ENCODE measurements at places on chromosomes 5 and 9.

GRCh38 chr5:153865016-153865415, 173.7 kb downstream of the FAM114A2 start:
- DNase-seq = no peak

GRCh38 chr5:132981288-132981687, 17.9 kb upstream of the AFF4 start:
- no peak for DNase-seq

DNA sequence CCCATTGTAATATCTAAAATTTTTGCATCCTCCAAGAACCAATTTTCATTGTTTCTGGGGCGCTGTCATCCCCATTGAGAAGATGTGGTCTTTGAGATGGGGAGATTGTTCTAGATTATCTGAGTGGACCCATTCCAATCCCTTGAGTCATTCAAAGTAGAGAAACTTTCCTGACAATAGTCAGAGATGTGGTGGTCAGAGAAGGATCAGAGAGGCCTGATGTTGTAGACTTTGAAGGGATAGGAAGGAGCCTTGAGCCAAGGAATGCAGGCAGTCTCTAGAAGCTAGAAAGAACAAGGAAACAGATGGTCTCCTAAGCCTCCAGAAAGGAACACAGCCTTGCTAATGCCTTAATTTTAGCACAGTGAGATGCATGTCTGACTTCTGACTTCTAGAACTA, 80.4 kb downstream of the TEK start:
- DNase-seq = no peak

DNA sequence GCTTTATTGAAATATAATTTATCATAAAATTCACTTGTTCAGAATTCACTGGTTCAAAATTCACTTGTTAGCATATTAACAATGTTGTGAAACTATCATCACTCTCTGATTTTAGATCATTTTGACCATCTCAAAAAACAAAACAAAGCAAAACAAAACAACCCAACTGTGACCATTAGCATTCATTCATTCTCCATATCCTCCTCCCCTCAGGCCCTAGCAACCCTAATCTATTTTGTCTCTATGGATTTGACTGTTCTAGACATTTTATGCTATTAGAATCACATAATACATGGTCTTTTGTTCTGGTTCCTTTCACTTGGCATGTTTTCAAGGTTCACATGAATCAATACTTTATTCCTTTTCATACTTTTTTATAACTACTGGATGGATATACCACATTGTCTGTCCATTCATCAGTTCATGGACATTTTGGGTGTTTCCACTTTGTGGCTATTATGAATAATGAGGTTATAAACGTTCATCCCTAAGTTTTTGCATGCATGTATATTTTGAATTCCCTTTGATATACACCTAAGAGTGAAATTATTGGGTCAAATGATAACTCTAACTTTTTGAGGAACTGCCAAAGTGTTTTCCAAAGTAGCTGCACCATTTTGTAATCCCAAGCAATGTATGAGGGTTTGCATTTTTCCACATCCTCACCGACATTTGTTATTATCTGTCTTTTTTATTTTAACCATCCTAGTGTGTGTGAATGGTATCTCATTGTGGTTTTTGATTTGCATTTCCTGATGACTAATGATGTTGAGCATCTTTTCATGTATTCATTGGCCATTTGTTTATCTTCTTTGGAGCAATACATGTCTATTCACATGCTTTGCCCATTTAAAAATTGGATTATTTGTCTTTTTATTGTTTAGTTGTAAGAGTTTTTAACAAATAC, 304.1 kb downstream of the SH3GL2 start:
- DNase-seq = no peak

DNA sequence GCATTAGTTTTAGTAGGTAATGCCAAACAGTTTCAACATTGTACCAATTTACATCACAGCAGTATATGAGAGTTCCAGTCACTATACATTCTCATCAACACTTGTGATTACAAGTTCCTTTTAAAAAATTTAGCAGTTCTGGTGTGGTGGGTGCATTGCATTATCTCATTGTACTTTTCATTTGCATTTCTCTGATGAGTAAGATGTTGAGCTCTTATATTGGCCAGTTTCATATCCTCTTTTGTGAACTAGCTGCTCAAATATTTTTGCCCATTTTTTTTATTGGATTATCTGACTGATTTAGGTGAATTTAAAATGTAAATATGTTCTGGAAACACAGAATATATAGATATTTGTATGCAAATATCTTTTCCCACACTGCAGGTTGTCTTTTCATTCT, 160.9 kb upstream of the NR3C1 start:
- no peak for DNase-seq

DNA sequence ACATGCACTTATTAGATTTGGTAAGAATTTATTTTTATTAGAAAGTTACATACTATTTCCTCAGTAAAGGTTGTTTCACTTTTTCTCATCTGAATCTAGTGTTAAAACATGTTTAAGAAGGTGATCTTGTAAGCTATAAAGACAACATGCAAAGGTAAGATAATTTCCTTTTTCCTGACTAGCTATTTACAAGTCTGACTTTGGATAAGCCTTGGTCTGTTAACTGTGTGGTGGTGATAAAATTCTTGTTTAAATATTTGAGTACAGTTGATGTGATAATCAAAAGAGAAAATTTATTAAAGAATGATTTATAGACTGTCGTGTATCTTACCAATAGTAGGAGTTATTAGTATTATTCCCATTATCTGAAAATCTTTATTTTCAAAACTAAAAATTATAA, 36.9 kb upstream of the GPR21 start:
- DNase-seq = no peak

- no peak for DNase-seq
Measured at GRCh38 chr5:37717613-37718431, 122.0 kb downstream of the GDNF start.

- no peak for DNase-seq
Measured at GRCh38 chr9:116574027-116574679, 113.0 kb upstream of the TRIM32 start.

GRCh38 chr5:32683125-32683524, 28.0 kb upstream of the NPR3 start:
- DNase-seq = no peak

Measured in stimulated activated CD8-positive, alpha-beta memory T cell treated with anti-CD3 and anti-CD28 coated beads, Interleukin-4, amount 100 ng/mL, for 1 hour (primary cell).